NCI-H226 (cell line): ENCODE measurements at places on chromosomes 2 and 18.

- no peak for DNase-seq
Observed at GRCh38 chr18:76494231-76495005, 624 bp downstream of the ZNF516 start.

GRCh38 chr2:173884025-173884802 lies 81.0 kb downstream of the SP3 start:
- DNase-seq, result peak; percentile 27

- no peak for DNase-seq
Observed at GRCh38 chr2:23385351-23385747, 370 bp downstream of the KLHL29 start.

GRCh38 chr2:239566995-239567568 lies 166.3 kb upstream of the HDAC4 start:
- no peak for DNase-seq

DNA sequence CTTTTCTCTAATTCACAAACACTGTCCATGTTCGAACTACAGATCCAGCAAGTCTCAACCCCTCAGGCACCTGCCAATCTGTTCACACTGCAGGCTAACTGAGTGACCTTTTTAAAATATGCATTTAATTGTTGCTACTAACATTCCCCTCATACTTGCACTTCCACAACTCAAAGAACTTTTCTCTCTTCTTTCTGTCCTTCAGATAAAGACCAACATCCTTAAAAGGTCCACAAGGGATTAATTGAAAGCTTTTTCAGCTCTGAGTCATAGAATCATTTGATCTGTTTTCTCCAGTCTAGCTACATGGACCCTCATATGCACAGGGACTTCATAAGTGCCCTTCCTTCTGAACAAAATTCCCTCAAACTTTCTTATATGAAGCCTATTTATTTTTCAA lies 1321.2 kb downstream of the DPP10 start:
- DNase-seq, result no peak

DNA sequence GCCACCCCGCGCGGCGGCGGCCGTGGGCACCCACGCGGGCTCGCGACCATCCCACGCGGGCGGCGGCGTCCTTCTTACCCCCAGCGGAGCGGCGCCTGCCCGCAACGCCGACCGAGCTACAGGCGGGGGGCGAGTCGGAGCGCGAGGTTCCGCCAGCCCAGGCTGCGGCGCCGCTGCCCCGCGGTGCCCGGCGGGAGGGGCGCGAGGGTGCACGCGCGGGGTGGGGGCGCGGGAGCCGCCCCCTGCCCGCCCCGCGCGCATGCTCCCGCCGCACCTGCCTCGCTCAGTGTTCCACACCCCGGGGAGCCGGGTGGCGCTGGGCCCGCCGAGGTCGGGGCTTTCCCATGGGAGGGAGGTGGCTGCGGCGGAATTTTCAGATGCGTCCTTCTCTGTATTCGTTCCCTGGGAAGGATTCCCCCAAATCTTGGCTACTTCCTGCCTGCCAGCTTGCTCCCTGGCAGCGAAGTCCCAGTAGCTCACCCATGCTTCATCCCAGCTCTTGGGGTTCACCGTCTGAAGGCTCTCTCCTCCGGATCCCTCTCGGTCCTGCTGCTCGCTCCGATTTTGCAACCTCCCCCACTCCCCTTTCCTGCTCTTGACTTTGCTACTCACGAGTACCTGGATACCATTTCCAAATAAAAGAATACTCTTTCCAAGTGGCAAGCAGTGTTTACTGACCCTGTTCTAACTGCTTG lies at the start of gene L3MBTL4:
TSS of gene L3MBTL4 (minus strand) at position 189 of the 695 bp plus-strand sequence. CDS start 103,286 bp downstream, outside the sequence.
- peak; percentile 54 for DNase-seq

- no peak for DNase-seq
Observed at GRCh38 chr18:3151399-3152264, 68.1 kb downstream of the MYOM1 start.

- no peak for DNase-seq
Observed at GRCh38 chr18:44955825-44956224, 275.1 kb downstream of the SETBP1 start.

- no peak for DNase-seq
Observed at GRCh38 chr2:23859983-23860382, 66.9 kb downstream of the ATAD2B start.

- DNase-seq, result no peak
Observed at GRCh38 chr2:105570326-105570725, 171.5 kb upstream of the FHL2 start.
